Stimulated activated CD8-positive, alpha-beta memory T cell treated with anti-CD3 and anti-CD28 coated beads, Interleukin-7, amount 100 ng/mL, for 1 hour (primary cell): ENCODE measurements at places on chromosomes 3 and 15.

DNA sequence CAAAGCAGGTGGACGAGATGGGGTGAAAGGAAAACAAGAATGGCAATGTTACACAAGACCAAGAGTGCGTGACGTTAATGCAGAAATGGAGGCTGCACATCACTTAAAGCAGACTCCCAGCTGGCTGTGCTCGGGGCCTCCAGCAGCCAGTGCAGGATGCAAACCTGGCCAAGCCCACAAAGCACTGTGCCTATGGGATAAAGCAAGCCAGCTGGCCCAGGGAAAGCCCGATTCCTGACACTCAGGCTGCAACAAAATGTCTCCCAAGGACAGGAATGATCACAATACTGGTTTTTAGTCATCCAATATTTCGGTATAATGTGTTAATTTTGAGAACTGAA, 86.2 kb downstream of the SEC22A start:
- DNase-seq: no peak

GRCh38 chr3:4974154-4974553, 5.1 kb upstream of the BHLHE40 start:
- no peak for DNase-seq

DNA sequence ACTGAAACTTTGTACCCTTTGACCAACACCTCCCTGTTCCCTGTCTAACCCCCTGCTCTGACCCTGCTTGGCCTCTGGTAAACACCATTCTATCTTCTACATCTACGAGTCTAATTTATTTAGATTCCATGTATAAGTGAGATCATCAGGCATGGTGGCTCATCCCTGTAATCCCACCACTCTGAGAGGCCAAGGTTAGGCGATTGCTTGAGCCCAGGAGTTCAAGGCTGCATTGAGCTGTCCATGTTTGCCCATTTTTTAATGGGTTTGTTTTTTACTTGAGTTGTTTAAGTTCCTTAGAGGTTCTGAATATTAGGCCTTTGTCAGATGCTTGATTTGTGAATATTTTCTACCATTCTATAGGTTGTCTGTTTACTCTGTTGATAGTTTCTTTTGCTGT, 16.9 kb downstream of the FBXW12 start:
- DNase-seq: no peak

DNA sequence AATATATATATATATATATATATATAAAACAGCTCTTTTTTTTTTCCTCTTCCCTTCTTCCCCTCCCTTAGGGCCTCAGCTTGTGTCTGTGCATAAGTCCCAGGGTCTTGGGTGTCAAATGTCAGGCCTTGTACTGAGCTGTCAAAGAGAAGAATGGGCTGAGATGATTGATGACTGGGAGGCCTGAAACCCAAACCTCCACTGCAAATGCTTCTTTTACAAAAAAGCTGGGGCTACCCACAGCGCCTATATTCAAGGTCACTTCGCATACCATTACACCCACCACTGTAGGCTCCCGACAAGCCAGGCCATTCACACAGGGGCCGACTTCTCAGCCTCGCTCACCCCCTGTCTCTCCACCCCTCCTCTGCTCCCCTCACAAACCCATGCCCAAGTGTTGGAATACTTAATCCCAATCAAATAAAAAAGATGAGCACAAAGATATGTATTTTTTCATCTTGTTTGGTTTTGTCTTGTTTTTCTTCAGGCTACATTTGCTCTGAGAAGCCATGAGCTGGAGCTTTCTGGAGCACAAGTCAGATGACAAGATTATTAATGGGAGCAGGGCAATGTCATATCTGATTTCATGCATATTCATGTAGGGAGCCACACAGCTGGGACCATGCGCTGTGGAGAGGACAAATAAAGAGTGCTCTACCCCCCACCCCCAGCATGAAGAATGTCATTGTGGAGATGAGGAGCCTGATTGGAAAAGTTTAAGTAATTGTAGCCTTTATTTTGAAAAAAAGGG, 614.4 kb upstream of the NR2F2 start:
- no peak for DNase-seq

DNA sequence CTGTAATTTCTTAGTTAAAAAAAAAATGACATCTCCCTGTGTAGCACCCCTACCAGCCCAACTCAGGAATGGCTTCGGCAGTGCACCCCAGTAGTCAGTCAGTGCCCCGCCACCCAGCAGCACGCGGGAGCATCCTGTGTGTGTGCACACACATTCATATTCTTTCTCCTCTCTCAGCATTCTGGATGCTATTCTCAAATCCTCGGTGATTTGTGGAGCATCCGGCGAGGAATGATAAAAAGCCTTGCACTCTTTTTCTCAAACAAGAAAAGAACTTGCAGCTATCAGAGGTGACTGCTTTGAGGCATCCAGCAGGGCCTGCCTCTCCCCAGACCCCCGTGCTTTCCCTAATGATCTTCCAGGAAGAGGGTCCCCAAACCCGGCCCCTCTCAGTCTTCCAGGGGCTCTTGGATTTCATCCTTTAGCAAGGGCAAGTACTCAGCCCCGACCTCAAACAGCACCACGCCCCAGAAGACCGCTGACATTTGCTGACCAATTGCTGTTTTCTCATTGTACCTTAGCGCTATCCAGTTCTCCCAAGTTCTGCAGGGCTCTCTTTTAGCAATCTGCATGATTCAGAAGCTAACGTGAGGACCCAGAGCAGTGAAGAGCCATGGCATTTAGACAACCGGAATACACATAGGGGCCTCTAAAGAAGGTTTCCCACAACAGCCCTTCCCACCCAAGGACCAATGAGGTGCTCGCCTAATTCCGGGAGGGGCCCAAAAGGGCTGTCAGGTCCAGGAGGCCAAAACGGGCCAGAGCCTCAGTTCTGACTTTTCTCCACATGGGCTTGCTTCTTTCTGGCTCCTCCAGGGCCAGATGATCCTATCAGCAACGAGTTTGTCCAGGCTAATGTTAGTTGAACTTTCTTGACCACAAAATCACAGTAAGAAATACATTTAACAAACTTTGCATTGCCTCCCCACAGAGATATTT, 72.2 kb downstream of the FAM174B start:
- no peak for DNase-seq

GRCh38 chr15:76199106-76200082, 111.9 kb downstream of the ETFA start:
- DNase-seq: no peak

DNA sequence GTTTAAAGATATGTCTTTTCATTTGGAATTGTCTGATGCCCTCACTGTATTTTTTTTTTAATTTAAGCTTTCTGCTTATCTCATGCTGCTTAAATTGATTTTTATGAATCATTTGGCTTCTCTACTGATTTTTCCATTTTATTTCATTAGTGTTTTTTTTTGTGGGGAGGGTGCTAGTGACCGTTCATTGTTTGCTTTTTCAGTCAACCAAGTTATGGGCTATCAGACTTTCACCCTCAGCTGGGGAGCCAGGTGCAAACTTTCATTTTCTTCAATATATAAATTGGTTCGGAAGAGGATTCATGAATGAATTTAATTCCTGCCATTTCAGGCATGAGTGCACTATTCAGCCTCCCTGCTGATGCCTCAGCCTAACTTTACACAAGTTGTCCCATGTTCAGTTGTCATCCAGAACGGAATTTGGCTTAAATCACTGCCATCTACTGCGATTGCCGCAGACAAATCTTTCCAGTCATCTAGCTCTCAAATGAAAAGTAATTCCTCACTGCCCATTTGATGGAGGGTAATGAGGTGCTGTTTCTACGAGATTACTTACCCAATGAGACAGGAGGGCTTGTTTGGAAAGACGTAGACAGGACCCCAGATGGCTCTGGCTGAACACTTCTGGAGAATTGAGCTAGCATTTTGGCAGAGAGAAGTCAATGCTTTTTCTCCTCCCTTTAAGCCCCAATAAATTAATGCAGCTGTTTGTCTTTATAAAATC, 89.9 kb upstream of the RORA start:
- no peak for DNase-seq

- no peak for DNase-seq
These were observed 6.7 kb upstream of the BFSP2 start for GRCh38 chr3:133393204-133393603.

DNA sequence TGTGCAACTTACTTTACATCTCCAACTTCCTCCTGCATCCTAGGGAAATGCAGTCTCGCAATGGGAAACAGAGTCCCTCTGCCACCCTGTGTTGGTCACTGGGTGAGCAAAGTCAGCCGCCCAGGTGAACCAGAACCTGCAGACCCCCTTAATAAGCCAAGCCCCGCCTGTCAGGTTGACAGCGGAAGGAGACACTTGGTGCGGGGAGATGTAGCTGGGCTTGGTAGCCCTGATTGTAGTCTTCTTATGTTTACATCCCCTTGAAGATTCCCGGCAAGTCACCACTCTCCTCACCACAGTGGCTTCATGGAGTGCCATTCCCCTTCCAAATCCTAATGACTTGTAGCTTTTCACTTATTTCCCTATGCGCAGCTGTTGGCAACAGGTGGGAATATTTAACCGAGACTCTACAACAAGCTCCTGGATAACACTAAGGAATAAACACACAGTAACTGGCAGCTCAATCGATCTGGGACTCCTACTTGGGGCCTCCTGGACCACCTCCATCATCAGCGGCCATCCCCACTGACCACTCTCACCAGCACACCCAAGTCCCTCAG, 17.7 kb upstream of the CLSTN2 start:
- no peak for DNase-seq

DNA sequence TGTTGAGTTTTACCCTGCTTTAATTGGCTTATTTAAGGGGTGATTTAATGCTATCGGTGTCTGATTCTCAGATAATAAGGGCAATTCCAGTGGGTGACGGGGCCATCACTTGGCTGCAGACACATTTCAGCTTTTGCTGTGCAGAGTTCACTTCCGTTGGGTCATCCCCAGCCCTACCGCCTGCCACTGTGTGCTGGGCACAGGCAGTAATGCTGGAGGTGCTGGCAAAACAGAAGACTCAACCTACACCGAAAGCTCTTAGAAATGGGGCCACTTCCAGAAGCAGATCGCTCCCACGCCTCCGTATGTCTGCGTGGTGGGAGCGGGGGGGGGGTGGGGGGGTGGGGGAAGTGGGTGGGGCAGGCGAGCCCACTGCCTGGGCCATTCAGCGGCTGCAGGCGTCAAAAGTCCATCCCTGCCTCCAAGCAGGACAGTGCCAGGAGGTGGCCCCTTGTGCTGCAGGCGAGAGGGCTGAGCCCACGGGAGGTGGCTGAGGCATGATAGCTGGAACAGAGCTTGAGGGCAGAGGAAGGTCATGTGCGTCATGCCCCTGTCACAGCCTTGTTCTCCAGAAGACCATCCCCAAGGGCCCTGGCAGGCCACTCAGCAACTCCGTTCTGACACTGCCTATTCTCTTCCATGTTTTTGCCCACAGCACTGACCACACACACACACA, 128.3 kb downstream of the ATP10A start:
- no peak for DNase-seq

DNA sequence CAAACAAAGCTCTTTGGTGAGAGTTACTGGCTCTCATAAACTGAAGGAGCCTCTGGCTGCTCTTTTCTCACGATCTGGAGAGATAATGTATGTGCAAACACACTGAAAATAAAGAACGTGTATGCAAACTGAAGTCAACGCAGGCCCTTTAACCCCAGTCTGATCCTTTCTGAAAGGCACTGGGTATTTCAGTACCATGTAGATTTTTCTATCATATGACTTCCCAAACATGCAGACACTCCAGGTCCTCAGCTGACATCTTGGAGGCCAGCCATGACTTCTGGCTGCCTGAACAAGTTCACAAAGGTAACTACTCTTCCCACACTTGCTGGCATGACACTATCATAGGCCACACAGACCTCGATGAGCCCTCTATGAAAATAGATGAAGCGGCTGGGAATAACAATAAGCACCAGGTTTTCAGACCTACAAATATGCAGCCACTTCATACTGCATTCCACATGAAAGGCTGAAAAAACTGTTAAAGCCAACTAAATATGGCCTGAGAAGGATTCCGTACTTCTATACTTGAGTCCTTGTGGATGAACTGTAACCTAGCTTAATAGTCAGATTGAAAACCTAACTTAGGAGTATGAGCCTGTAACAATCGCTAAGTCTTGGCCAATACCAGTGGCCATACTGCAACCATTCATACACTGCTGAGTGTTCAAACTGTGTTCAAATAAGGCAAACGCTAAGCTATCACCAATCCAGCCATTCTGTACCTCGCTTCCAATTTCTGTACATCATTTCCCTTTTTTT, 121.3 kb downstream of the THRB start:
- DNase-seq: no peak

- DNase-seq: no peak
These were observed 30.5 kb downstream of the NEO1 start for GRCh38 chr15:73082812-73083211.

DNA sequence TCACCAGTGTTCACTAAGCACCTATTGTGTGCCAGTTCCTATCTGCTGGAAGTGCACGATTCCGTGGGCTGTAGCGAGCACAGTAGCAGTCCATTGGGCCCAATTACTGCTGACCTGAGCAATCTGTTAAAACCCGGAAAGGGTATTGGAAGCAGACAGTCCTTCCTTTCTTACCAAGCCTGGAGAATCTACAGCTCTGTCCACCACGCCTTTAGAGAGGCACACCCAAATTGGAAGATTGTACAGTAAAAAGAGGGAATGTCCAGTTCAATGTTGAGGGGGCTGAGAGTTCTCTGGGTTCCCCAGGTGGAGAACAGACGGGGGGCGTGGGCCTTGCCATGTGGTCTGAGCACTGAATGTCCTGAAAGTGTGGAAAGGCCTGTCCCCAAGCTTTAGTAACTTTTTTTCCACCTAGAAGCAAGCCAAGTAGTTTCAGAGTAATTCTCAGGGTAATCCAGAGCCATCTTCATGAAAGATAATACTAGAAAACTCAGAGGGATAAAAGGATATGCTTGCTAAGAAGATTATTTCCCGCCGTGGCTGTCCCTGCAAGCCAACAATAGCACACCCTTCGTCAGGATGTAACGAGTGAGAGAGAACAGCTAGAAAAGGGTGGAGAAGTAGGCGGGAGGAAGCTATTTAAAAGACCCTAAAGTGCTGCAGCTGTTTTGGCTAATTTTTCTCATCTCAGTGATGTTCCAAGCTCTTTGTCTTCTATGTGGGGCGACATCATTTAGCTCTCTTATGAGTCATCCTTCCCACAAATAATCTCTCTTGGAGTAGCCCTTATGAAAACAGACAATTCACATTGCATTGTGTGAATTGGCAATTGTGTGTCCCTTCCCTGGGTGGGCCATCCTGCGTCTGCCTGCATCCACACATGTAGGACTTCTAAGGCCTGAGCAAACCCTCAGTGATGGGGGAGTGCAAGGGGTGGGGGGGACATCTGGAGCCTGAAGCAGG, 181.0 kb downstream of the ATG7 start:
- DNase-seq: no peak

GRCh38 chr15:73051807-73052652, at the start of gene NEO1:
NEO1 (plus strand) TSS chr15:73052463; CDS start chr15:73052676, 213 bp downstream.
- peak; percentile 39 for DNase-seq

DNA sequence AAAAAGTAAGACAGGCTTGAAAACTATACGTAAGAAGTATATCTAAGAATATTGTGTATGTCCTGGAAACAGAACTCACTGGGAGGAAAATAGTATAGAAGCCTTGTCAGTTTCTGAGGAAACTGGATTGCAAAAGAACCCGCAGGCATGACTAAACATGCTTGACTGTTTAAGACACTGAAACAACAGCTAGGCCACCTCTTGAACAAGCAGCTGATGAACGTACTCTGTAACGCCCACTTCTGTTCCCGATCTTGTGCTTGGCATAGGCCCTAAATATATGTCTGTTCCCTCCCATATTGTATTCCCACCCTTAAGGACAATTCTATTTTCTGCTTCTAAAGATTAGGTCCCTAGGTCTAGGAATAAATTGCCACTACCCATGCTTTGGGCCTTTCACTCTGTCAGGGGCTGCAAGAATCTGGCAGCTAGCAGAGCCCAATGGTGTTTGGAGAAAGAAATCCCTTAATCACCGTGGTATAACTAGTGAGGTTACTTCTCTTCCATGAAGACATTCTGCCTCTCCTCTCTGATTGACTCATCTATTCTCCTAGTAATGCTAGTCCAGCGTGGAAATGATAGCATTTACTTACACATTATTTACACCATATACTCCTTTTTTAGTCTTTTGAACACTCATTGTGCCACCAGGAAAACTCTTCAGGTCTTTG, 46.2 kb downstream of the CD200 start:
- no peak for DNase-seq
